ENCODE measurements at places on chromosomes 4 and X. TPM values are rescaled to one million over a fixed set of nuclear protein-coding genes. Genes with fewer than 3 reads are reported as not detected.
A peak's percentile ranks its signal among the peaks of the same experiment; 100 is the strongest.

DNA sequence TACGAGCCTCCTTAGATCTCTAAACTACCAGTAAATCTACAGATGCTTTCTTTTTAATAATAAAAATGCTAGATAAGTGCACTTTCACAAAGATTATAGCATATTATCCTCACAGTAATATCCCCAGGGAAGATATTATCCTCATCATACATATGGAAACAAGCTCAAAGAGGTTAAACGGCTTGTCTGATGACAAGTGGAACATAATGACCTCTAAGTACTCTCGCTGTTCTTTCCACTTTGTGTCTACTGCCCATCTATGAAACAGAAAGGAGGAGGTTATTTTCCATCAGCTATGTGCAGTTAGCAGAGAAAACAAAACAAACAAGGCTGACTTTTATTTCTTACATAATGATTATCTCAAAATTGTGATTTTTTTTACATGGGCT is 42.8 kb upstream of the PRDM8 start:
- DNase-seq = no peak

GRCh38 chr4:6887591-6888371 is 21.8 kb upstream of the TBC1D14 start:
- DNase-seq = peak; percentile 67

- no peak for DNase-seq
These were observed 13.7 kb downstream of the IRF2 start for GRCh38 chr4:184460499-184461285.

- no peak for DNase-seq
These were observed 205.2 kb downstream of the SOWAHB start for GRCh38 chr4:76692761-76693160.

GRCh38 chrX:40470830-40471429 is 109.8 kb upstream of the ATP6AP2 start:
- no peak for DNase-seq

- DNase-seq = no peak
These were observed 125.9 kb upstream of the ETNPPL start for GRCh38 chr4:108888769-108889168.

- DNase-seq = no peak
These were observed 114.6 kb upstream of the SH3RF1 start for GRCh38 chr4:169385376-169385775.

DNA sequence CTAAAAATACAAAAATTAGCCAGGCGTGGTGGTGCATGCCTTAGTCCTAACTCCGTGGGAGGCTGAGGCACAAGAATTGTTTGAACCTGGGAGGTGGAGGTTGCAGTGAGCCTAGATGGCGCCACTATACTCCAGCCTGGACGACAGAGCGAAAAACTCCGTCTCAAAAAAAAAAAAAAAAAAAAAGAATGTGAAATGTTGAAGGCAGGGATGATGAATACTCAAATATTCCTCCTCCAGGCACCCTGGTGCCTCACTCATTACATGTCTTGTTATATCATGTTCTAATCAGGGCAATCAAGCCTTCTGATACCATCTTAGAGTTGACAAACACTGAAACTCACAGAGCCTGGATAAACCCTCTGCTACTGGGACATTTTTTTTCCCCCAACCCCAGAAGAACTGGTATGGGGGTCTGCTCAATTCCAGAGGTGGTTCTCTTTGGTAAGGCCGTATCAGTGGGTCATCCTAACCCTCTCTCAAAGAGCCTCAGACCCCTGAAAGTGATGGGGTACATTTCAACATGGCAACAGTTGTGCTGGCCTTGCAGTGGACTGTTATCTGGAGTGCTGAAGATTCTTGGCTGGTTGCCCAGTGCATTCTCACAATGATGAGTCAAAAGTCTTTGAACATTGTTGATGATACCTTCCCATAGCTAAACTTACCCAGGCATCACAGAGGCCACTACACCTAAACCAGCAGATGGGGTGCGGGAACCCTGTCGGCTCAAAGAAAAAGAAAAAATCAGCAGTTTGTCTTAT is 2.4 kb upstream of the SH3KBP1 start:
- no peak for DNase-seq

DNA sequence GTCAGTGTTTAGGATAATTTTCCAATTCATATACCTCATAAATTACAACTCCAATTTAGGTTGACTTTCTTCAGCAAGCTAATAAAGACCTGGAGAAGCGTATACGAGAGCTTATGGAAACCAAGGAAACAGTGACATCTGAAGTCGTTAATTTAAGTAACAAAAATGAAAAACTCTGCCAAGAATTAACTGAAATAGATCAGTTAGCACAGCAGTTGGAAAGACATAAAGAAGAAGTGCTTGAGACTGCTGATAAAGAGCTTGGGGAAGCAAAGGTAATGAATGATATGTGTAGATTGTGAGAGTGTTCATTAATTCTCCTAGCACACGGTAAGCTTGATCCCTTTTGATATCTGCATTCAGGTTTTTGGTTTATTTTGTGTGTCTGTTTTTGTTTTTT is 16.8 kb downstream of the CEP135 start:
- no peak for DNase-seq

DNA sequence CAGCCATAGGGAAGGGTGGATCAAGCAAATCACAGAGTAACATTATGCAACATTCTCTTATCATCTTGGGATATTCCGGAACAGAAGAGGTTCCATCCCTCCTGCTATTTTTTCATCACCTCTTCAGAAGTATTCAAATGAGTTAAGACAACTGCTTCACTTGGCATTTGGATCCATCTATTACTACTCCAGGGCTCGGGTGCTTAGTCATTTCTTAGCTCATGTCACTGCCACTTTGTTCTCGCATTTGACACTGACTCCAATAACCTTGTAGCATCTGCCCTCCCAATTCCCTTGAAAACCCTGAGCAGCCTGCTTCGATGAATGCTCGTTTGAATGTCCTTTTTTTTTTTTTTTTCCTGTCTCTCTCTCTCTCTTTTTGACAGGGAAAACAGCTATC is 114.9 kb downstream of the PPARGC1A start:
- no peak for DNase-seq

- DNase-seq = no peak
These were observed 5.5 kb downstream of the ARL9 start for GRCh38 chr4:56511098-56511497.

DNA sequence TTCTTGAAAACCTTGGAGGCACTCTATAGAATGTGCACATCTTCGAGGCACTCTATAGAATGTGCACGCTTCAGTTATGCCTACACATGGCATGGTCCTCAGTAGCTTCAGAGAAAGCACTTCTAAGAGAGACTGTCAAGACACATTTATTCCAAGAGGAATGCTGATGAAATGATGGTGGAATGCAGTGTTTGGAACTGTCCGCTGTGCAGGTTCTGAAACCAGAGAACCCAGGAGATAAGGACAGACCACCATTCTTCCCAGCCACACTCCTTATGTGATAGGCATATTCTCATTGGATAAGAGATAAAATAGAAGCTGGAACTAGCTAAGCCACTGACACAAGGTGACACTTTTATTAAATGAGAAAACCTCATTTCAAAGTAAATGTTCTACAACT is 263.3 kb downstream of the NLGN4X start:
- DNase-seq = no peak

The ABCG2 gene
- total RNA-seq = 0.75 TPM

The SEPTIN6 gene
- total RNA-seq = 6.6 TPM

The RPA4 gene
- not detected for total RNA-seq

The TEX13D gene
- not detected for total RNA-seq

The KCND1 gene
- 0.38 TPM for total RNA-seq

The ANK2 gene
- total RNA-seq = 289 TPM

The SLC9B1 gene
- total RNA-seq = 0.65 TPM

The CT83 gene
- total RNA-seq = not detected

All from Right ventricle myocardium superior (tissue), 1 donor.